ENCODE measurements at places on chromosomes 13 and 19.

DNA sequence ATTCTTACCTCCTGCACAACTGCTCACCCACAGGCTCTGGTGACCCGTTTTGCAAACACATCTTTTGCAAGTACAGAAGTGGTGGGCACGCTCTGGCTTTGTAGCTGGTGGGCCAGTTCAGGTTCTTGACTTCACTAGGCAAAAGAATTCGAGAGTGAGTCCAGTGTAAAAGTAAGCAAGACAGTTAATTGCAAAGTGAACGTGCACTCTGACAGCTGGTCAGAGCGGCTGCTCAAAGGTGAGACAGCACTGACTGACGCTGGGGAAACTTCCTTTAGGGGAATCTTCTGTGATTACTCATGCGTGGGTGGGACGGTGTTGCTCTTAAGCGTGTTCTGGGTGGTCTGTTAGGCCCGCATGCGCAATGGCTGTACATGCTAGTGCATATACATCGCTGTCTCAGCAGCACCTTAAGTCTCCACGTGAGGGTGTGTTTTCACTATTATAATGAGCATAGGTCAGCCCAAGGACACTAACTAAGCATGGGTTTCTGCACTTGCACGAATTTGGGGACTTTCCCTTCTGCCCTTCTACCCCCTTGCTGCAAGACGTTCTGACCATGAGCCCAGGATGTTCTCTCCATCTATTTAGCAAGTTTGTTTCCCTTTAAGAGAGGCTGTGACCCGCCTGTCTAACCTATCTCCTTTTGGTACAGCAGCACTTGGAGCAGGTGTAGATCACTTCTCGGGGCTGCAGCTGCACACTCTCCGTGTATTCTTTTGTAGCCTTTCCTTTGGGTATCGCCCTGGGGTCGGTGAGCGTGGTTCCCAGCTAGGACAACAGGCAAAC lies 30.2 kb upstream of the CD33 start:
- no peak for DNase-seq

GRCh38 chr19:38059897-38060296 lies 152.9 kb downstream of the SIPA1L3 start:
- DNase-seq = no peak

GRCh38 chr13:98050041-98050466 lies 92.8 kb upstream of the FARP1 start:
- no peak for DNase-seq

- DNase-seq = peak; percentile 31
Measured at GRCh38 chr13:29472332-29472961, 123.0 kb downstream of the SLC7A1 start.

DNA sequence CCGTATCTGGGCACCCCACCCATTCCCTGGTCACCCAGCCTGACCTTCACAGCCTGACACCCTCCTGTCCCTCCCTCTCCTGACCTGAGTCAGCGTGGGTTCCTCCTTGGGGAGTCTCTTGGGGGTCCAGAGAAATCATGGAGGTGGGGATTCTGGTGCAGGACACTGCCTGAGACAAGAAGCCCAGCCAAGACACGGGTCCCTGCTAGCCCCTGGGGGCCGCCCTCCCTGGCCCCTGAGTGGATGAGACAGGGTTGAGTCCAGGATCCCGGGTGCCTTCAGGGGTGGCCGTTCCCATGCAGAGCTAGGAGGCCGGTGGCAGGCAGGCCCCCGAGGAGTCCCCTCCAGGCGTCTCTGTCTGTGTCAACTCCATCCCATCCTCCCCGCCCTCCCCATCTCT lies 1.6 kb downstream of the MAP2K7 start:
- no peak for DNase-seq

DNA sequence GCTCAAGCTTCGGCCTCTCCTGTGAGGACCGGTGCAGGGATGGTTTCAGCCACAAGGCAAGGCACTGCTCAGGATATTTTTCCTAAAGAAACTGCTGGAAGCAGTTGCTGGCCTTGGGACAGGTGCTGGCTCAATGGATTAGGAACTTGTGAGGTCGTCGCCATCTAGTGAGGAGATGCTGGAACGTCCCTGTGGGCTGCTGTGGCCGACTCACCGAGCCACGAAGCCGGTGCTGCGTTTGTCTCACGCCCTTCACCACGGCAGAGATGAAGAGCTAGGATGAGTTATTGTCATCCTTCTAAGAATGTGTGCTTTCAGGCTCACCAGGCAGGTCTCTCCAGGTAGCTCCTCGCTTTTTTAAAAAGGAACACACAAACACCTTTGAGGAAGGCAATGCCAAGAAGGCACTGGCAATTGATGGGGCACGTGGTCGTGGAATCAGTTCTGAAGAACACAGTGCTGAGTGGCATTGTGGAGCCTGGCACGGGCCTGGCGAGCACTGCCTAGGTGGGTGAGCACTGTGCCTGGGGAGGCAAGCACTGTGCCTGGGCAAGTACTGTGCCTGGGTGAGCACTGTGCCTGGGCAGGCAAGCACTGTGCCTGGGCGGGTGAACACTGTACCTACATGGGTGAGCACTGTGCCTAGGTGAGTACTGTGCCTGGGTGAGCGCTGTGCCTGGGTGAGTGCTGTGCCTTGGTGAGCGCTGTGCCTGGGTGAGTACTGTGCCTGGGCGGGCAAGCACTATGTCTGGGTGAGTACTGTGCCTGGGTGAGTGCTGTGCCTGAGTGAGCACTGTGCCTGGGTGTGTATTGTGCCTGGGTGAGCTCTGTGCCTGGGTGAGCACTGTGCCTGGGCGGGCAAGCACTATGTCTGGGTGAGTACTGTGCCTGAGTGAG lies 140.4 kb downstream of the TEX29 start:
- no peak for DNase-seq

DNA sequence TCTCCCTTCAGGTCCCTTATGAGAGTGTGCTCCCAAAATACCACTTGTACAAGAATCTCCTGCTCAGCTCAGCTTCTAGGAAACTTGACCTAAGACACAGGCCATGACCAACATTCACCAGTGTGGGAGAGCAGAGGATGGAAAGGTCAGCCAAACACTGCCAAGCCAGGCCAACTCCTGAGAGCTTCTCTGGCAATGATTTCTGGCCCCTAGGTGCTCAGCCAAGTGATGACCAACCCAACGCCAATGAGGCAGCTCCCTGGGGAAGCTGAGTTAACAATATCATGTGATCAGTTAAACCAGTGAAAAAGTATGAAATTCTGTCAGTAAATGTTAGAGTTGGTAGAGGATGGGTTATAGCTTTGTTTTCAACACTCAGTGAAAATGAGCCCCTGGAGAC lies 49.1 kb upstream of the FLT1 start:
- DNase-seq = no peak

DNA sequence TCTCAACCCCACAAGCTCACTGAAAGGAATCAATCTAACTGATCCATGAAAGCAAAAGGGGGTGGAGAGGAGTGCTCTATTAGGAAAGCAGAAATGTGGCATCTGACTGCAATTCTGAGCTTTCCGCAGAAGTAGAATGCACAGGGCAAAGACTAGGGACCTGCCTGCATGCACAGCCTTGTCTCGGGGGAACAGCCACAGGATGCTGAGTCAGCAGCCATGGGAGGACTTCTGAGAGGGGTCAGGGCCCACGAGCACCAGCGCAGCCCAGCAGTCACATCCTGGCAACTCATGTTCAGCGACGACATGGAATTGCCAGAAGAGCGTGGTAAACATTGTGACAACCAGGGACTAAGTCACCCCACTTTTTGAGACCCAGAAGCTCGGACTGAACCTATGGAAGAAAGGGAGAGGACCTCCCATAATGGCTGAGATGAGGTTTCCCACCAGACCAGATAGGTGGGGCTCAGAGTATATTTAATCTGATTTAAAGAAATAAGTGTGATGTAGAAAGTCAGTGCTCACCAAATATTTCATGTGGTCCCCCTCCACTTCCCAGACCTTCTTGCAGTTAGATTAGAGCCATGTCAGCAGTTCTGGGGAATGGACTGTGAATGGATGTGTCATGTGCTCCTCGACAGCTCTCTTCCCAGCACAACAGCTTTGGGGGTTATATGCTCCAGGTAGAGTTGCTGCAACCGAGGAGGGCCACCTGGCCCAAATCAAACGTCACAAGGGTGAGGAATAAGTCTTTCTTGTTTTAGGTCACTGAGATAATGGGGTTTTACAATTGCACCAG lies 32.6 kb downstream of the STOML3 start:
- no peak for DNase-seq

DNA sequence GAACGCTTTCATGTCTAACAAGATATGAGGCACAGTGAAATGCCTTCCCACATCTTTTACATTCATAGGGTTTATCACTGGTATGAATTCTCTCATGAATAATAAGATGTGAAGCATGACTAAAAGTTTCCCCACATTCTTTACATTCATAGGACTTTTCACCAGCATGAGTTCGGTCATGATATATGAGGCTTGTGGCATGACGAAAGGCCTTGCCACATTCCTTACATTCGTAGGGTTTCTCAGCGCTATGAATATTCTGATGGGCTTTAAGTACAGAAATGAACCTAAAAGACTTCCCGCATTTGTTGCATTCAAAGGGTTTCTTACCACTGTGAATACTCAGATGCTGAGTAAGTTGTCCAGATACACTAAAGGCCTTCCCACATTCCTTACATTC lies 21.3 kb downstream of the ZNF607 start:
- DNase-seq = no peak

DNA sequence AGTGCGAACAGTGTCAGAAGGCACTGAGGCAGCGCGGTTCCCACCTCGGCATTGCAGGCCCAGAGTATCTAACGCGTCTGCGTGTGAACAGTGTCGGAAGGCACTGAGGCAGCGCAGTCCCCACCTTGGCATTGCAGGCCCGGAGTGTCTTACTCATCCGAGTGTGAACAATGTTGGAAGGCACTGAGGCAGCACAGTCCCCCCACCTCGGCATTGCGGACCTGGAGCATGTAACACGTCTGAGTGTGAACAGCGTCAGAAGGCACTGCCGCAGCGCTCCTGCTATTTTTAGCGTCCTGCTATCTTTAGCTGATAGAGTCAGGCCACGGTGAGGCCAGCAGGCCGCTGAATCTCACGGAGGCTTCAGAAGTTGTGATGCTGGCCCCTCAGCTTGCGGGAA lies 39.6 kb downstream of the ATP11A start:
- no peak for DNase-seq

DNA sequence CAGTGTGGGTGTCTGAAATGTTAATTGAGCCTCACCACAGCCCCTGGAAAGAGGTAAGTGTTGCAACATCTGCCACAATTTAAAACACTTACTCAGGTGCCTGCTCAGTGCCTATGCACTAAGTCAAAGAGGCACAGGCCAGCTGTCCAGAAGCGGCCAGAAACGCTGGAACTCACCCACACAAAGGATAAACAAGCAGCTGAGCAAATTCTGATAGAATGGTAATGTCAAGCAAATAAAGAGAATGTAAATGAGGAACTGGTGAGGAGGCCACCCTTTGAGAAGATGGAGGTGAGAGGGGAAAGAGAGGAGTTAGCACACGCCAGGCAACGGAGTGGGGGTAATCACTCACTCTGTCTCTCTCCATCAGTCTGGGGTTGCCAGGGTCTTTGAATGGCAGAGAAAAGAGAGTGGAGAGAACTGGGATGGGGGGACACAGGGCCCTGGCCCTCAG lies 67.7 kb upstream of the SERP2 start:
- DNase-seq = no peak

DNA sequence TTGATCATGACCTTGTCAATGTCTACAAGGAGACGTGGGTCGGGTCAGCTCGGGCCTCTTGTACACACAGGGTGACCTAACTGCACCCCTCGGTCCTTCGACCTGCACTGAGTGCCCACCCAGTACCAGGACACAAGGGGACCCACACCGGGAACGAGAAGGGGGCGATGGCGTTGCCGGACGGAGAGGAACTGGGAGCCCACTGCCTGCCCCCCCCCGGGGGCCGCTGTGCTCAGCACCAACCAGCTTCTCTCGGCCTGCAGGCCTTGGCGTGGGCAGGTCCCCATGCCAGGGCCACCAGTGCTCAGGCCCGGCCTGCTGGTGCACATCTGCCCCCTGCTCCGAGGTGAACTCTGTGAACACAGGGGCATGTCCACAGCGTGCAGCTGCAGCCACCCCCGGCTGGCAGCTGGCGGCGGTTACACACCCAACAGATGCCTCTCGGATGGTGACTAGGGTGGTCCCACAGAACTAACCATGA lies 14.1 kb downstream of the CFD start:
- no peak for DNase-seq

DNA sequence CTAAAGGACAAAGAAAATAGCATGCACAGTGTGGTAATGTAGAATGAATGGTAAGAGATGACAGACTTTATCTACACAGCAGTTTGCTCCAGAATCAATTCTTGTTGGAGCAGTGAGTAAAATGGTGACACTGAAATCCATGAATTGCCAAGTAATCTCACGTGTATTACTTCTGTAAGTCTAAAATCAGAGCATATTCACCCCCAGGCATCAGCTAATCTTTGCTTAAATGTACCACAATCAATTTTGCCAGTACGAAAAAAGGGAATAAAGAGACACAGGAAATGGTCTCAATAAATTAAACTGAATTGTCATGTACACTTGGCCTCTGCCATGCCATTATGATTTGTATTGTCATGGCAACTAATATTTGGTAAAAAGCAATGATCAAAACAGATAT lies 294.2 kb downstream of the PCDH17 start:
- no peak for DNase-seq

DNA sequence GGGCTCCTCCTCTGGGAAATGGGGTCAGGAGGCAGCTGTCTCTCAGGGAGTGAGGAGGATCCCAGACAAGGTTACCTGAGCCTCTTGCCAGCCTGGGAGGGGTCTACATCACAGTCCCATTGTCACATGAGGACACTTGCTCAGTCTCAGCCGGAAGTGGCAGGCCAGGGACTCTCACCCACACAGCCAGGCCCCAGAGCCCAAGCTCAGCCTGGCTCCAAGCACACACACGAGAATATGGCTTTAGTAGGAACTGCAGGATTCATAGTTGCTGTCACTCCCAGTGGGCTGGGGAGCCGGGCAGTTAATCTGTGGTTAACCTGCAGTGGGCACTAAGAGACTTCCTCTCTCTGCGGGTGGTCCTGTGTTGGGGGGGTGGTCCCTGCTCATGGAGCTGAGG lies 15.8 kb upstream of the RELB start:
- DNase-seq = no peak

DNA sequence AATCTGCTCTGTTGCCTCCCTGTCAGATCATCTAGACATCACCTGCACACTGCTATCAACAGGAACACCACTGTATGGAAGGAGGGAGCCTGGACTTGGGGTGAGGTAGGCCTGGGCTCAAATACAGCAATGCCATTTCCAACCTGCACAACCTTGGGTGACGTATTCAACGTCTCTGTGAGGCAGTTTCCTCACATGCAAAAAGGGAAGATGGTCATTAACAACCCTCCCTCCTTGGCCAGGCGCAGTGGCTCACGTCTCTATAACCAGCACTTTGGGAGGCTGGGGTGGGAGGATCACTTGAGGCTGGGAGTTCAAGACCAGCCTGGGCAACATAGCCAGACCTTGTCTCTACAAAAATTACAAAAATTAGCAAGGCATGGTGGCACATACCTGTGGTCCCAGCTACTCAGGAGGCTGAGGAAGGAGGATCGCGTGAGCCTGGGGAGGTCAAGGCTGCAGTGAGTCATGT lies 13.1 kb downstream of the XRCC1 start:
- no peak for DNase-seq

DNA sequence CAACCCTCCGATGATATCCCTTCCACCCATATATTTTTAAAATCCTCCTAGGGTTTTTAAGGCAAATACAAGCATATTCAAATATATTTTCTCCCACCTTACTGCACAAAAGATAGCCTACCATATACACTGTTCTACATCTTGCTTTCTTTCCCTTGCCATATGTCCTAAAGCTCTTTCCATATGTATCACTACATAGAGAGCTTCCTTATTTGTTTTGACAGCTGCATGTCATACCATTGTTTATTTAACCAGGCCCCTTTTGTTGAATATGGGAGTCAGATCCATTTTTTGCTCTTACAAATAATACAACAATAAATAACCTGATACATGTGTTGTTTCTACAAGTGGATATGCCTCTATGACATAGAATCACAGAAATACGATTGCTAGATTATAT lies 32.8 kb upstream of the WDFY2 start:
- DNase-seq = no peak
